ENCODE measurements at places on chromosomes 2 and 18.
A peak's percentile ranks its signal among the peaks of the same experiment; 100 is the strongest.

- DNase-seq, result no peak
Measured at GRCh38 chr2:92073815-92074548, 2797.2 kb upstream of the TEKT4 start.

DNA sequence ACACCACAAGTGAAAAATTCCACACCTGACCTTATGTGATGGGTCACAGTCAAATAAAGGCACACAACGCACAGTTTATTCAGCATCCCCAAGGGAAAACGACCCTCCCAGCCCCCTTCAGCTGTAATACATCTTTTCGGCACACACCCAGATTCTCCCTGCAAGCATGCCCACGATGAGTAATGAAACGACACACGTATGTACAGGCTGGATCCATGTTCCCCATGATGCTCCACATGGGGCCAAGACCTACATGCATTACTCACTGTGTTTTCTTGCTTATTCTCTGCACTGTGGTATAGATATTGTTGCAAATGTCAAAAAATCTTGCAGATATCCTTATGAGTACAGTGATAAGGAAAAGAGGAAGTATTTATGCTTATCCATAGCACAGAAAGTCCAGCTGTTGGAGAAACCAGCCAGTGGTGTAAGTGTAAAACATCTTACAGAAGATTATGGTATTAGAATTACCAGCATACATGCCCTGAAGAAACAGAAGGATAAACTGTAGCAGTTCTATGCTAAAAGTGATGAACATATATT is 32.5 kb upstream of the SGPP2 start:
- no peak for DNase-seq

GRCh38 chr2:234275515-234275914 is 221.4 kb downstream of the ARL4C start:
- DNase-seq, result no peak

DNA sequence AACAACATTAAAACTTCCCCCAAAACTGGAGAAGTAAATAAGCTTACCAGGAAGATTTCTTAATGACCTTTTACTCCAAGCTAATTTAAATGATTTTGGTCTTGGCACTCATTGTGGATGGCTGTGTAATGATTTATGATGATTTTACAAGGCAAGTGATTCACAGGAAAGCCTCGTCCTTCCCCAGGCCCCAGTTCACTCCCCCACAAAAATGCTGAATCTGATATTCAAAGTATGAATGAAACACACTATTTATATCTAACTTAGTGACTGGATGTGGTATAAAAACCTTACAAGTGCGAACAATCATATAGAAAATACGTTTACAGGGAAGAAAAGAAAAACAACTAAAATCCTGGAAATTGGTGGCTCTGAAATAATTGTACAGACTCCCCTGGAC is 49.8 kb downstream of the ZNF516 start:
- no peak for DNase-seq

- no peak for DNase-seq
Measured at GRCh38 chr2:171957061-171957460, 34.8 kb downstream of the HAT1 start.

DNA sequence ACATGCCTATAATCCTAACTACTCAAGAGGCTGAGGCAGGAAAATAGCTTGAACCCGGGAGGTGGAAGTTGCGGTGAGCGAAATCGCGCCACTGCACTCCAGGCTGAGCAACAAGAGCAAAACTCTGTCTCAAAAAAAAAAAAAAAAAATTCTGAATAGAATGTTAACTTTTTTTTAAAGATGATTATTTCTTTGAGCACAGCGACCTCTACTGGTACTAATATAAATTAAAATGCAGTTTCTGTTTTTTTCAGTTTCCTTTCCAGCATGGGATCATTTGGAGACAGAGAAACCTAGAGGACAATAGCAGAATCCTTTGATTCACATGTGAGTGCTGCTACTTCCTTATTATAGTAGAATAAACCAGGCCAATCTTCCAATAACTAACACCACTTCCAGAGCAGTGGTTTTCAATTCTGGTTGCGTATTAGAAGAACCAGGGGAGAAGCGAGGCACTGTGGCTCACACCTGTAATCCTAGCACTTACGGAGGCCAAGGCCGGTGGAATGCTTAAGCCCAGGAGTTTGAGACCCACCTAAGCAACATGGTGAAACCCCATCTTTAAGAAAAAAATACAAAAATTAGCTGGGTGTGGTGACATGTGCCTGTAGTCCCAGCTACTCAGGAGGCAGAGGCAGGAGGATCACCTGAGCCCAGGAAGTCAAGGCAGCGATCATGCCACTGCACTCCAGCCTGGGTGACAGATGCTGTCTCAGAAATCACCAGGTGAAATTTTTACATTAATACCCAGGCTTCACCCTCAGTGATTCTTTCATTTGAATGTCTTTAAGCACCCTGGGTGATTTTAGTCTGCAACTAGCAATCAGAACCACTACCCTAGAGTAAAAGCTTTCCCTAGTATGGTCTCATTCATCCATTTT is 10.1 kb downstream of the SRSF7 start:
- DNase-seq, result no peak

GRCh38 chr2:11411768-11412448 is 54.1 kb downstream of the E2F6 start:
- DNase-seq, result no peak

DNA sequence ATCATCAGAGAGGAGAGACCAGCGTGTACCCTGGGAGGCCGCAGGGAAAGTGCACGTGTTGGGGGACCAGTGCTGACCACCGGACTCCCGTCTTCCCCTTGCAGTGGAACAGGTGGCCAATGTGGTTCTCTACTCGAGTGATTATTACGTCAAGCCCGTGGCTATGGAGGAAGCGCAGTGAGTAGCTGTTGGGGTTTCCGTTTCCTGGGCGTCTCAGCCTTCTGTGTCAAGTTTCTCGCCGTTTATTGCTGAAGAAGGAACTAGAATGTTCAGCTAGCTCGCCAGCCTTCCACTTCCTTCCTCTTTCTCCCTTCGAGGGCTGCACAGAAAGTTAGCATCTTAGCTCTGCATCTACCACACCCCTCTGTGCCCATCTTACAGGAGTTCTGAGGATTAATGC is 22.8 kb upstream of the DGKD start:
- DNase-seq, result peak; percentile 59

DNA sequence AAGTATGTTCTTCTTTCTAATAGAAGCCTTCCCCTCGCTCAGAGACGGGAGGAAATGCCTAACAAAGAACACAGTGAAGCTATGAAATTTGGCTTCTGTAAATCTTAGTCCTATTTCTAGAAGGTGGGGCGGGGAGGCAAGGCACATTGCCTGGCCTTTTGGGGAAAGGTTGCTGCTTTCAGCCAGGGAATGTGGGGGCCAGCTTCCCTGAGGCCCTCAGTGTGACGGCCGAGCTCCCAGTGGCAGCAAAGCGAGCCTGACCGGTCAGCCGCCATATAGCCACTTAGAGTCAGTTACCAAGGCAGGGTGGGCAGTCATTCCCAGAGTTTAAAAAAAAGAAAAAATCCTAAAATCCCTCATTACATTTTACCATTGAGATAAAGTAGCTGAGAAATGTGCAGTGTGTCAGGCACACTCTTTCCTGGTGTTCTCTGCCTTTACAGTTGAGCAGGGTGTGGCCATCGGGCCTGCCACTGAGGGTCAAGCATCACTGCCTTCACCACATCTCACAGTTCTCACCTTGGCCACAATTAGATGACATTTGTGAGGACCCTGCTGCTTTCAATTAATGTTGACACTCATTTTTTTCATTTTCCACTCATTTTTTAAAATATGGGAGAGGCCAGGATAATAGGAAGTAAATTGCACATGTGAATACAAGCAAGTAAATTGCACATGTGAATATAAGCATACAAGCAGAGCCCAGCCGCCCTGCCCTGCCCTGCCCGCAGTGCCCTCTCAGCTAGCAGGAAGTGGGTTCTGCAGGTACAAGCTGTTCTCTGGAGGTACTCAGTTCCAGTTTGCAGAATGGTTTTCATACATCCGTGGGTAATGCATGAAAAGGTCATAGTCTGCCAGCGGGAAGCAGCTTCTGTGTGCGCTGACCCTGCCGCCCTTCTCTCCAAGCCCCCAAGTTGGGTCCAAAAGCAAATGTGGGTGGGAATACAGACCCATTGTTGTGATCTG is 76.9 kb downstream of the WDSUB1 start:
- DNase-seq, result no peak

- no peak for DNase-seq
Measured at GRCh38 chr2:144389151-144389929, 130.6 kb downstream of the ZEB2 start.

DNA sequence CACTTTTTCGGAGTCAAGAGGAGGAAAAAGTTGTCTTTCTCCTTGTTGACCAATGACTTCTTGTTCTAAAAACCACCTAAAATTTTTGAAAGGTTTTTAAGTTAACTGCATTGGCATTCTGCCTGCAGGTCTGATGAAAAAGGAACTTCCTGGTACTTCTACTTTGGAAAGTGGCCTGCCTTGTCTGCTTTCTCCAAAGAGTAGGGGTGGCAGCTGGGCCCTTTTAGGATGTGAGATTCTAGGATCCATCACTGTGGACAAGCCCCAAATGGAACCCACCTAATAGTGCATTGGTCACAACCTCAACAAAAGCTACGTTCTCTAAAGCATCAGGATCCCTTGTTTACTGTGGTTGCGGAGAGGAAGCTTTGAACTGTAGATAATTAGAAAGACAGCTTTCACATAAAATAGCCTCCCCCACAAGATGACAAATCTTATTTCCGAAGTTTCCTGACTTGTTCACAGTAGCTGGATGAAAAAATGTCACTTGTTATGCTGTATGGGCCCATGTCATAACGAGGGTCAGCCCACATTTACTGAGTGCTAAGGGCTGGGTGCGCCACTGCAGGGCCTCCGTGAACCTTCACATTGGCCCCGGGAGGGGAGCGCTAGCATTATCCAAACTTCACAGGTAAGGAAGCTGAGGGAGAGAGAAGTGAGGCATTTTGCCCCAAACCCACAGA is 17.4 kb downstream of the ASPRV1 start:
- DNase-seq, result no peak

GRCh38 chr2:200435379-200435778 is 74.5 kb downstream of the KCTD18 start:
- no peak for DNase-seq

DNA sequence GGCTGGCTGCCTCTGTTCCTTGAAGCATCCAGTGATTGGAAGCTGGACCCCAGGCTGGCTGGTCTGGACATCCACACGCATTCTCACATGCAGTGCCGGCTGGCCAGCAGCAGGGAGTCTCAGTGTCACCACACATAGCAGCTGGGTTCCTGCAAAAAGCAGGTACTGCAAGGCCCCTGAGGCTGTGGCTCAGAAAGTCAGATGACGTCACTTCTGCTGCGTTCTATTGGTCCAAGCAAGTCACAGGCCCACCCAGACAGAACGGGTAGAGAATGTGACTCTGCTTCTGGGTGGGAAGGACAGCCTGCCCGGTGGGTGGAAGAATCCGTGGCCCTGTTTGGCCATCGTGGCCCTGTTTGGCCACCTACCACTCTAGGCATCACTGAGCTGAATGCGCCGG is 51.3 kb upstream of the SPP2 start:
- no peak for DNase-seq

DNA sequence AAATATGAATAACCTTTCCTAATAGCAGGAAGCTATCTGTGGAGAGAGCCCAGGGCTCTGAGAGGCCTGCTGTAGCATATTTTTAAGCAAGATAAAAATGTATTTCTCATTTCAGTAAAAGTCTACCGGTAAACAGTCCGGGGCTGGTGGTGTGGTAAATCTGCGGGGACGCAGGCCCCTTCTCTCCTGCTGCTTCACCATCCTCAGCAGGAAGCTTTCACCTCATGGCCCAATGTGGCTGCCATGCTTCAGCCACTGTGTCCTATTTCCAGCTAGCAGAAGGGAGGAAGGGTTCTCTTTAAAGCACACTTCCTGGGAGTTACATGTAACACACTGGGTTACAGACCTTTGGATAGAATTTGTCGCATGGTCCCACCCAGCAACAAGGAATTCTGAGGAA is 79.5 kb upstream of the ODC1 start:
- DNase-seq, result no peak

- no peak for DNase-seq
Measured at GRCh38 chr2:231646476-231646875, 53.8 kb downstream of the TEX44 start.

DNA sequence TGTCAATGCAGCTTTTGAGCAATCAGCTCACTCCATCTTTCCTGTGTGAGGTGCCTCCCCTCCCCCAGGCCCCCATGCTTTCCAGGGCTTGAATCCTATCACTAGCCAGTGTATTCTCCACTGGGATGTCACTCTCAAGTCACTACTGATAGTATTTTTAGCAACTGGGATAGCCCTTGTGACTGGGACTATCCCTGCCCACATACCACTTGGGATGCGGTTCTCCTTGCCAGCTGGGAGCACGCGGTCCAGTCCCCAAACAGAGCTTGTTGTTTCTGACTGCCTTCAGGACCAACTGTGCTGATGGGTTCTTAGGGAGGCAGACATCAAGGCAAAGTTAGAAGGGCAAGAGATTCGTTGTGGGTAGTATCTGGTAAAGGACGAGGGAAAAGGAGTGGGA is 134.9 kb downstream of the FAM161A start:
- no peak for DNase-seq

- DNase-seq, result no peak
Measured at GRCh38 chr18:62717925-62718800, 2.8 kb downstream of the PHLPP1 start.

DNA sequence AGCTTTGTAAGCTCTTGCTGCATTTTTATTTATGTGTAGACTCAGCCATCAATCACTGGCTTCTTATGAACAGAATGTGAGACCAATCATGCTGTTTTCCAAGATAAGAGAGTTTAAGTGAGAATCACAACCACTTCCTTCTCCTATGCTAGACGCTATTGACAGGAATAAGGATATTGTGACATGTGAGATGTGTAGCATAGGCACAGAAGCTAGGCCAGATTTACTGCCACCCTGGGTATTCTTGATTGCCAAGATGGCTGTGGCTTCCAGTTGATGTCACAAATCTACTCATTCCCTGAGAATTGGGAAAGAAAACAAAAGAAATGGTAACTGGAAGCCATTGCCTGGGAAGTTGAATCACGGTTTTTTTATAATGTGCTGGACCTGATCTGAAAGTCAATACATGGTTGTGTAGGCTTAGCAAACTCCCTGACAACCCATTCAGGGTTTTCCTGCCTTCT is 49.9 kb downstream of the RAB27B start:
- DNase-seq, result no peak

DNA sequence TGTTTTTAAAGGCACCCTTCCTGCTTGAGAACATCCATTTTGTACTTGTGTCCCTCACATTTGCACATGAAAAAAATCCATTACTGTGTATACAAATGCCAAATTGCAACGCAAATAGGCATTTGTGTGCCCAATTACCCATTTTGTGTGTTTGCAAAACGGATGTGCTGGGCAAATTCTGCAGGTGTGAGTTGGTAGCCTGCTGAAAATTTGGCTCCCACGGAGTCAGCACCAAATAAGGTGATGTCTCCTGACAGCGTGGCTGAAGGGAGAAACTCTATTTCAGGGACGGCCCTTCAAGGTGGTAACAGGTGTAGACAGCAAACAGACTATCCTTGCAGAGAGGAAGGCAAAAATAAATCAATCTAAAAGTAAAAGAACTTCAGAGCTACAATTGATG is 661.1 kb downstream of the BCL11A start:
- no peak for DNase-seq

DNA sequence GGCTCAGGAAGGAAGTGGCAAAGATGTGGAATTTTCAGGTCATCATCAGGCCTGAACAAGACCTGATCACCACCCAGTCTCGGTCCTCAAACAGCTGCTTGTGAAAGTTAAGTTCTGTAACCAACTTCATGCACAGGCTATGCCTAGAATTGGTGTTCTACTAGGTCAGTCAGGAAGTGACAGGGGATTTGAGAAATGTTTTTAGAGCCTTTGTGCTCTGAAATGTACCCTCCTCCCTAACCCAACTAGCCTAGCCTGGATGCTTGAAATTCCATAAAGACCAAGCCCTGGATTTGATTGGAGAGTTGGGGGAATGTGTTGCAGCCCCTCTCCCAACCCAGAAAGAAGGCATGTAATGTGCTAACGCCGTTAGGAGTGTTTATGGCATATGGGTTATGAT is 63.3 kb downstream of the TGOLN2 start:
- DNase-seq, result no peak

Measured in stimulated activated CD4-positive, alpha-beta T cell treated with anti-CD3 and anti-CD28 coated beads, TNF-alpha, amount 100 ng/mL, for 1 hour (primary cell).